Naive thymus-derived CD8-positive, alpha-beta T cell (primary cell): ENCODE measurements at places on chromosomes 6 and 20. TPM values are rescaled to one million over a fixed set of nuclear protein-coding genes. Genes with fewer than 3 reads are reported as not detected.

Gene SRF
- total RNA-seq, result 26.5 TPM

Gene RWDD1
- 39.0 TPM for total RNA-seq

Gene SLC17A2
- total RNA-seq, result not detected

Gene EPPIN
- not detected for total RNA-seq

Gene TCF15
- total RNA-seq, result not detected

Gene CST1
- not detected for total RNA-seq

Gene LRFN2
- not detected for total RNA-seq

Gene HLA-DOA
- total RNA-seq, result 50.7 TPM

Gene NR2E1
- not detected for total RNA-seq

Gene OPN5
- not detected for total RNA-seq

Gene THEMIS
- 128 TPM for total RNA-seq

Gene GFOD1
- 1.7 TPM for total RNA-seq

Gene WFDC2
- 0.73 TPM for total RNA-seq

Gene CCN6
- not detected for total RNA-seq

Gene GRM4
- not detected for total RNA-seq

GRCh38 chr20:44695674-44696300, 19.4 kb upstream of the CCN5 start:
- no peak for DNase-seq

DNA sequence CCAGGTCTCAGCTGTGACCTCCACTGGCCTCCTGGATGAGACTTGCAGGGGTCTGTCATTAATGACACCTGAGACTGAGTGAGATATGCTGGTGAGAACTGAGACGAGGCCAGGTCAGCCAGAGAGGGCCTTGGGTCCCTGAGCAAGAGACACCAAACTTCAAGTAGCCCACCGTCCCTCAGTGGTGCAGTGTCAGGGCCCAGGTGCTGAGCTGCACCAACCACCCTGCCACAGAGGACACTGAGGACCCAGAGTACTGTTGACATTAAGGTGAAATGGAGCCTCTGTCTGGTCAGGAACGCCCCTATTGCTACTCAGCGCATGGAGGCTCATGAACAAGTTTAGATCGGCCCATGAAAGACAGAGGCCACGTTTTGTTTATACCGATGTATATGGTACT, 64.1 kb upstream of the SCP2D1 start:
- no peak for DNase-seq

GRCh38 chr20:33299111-33299603, 16.1 kb downstream of the BPIFB1 start:
- peak; percentile 79 for DNase-seq

DNA sequence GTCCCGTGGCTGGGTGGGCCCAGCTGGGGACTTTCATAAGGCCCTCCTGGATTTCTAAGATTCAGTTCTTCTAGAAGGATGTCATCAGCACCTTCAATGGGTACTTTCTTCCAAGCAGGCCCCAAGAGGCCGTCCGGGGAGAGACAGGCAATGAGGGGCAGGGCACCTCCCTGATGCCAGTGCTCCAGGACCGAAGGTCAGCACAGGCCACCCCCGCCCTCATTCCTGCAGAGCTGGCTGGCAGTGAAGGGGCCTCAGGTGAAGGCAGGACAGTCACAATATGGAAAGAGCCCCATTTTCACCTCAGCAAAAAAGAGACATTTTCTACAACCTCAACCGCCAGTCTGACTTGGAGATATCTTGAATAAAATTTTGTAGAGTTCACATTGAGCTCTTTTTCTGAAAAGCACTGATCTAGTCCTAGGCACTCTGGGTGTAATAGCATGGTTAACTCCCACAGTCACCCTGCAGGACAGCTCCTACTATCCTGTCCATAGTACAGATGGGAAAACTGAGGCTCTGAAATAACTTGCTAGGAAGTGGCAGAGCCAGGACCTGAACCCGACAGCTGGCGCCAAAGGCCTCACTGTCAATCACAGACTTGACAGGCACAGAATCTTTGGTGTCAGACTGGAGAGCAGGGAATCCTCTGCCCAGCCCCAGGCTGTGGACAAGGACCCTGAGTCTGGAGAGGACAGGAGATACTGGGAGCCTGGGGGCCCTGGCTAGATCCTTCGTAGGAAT, 50.3 kb downstream of the RRBP1 start:
- no peak for DNase-seq

DNA sequence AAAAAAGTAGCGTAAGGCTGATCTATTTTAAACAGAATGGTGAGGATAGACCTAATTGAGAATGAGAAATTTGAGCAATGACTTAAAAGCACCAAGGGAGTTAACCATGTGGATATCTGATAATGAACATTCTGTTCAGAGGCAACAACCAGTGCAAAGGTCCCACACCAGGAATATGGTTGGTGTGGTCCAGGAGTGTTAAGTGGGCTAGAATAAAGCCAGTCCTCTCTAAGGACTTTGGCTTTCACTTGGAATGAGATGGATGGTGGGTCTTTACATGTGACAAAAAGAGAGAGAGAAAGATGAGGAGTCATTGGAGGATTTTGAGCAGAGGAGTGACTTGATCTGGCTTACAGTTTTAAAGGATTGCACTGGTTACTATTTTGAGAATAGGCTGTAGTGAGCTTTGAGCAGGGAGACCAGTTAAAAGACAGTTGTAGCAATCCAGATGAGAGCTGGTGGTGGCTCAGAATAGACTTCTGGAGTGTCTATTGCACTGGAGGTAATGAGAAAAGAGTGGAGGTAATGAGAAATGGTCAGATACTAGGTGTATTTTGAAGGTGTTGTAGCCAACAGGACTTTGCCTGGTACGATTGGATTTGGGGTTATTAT, 89.8 kb downstream of the SCAF8 start:
- DNase-seq, result no peak

DNA sequence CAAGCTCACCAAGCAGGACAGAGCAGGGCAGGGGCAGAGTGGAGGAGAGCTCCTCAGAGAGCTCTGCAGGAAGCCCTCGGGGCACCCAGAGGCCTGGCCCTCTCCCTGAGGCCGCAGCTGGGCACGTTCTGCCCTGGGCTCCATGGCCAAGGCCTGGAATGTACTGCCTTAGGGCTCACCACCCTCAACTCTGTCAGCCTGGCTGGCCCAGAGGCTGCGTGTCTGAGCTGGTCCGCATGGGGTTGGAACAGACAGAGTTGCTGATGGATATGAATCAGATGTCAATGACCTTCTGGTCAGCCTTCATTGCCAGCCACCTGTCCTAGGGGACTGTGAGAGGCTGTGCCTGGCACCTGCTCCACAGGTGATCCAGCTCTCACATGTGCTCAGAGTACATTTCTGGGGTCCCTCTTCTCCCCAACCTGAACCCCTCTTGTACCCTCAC, 33.2 kb upstream of the PCMTD2 start:
- no peak for DNase-seq

- DNase-seq, result peak; percentile 47
Observed at GRCh38 chr20:63635431-63636141, 8.7 kb upstream of the GMEB2 start.

DNA sequence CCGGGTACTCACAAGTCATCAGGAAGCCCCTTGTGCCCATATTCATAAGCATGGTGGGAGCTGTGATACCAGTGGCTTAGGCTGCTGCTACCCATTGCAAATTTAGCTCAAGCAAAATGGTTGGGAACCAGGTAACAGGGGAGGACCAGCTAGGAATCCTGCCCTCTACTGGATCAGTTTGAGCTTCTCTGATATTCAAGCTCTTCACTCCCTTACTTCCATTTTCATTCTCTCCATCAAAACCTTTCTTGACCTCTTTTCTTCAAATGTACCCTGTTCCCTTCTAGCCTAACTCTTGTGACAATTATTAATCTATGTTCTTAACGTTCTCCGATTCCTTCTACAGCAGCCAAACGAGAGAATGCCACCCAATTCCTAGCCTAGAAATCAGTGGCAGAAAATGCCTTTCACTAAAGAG, 9.7 kb downstream of the NOL7 start:
- DNase-seq, result peak; percentile 30

DNA sequence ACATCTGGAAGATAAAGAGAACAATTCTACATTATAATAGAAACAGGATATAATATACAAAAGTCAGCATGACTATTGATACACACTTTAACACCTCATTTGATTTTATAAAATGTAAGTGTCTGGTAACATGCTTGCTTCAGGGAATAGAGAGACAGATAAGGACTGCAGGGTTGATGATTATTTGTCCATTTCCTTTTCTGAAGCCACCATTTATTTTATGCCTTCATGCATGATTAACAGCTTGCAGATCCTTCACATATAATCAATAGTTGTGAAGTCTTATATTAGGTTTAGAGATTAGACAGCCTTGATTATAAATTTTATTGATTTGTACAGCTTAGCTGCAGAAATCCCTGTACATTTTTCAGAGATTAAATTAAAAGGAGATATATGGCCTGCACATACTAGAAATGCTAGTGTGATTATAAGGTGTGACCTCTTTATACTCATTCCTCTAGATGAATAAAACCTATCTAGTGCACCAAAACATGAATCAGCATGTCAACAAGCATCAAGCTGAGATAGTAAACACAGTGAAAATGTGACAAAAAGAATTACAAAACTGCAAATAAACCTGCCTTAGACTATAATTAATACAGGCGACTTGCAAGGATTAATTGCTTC, 198.8 kb upstream of the THEMIS start:
- no peak for DNase-seq

DNA sequence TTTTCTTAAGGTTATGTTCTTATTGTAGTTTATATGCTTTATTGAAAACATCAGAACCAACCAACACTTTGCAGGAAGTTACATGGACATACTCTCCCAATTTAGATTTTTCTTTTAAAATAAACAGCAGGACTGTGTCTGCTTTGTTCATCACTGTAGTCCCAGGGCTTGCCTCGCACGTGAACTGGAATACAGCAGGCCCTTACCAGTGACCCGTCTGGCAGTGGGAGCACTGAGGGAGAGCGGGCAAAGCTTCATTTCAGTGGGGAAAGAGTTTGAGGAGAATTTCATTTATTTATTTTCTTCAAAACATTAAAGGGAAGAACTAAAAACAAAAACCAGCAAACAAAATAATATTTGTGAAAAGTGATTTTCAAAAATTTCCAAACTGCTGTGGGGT, 230.8 kb downstream of the PAX1 start:
- no peak for DNase-seq

- DNase-seq, result no peak
Observed at GRCh38 chr6:170041526-170041925, 249.4 kb downstream of the DLL1 start.

- DNase-seq, result no peak
Observed at GRCh38 chr20:52536841-52537400, 345.3 kb upstream of the ZFP64 start.

DNA sequence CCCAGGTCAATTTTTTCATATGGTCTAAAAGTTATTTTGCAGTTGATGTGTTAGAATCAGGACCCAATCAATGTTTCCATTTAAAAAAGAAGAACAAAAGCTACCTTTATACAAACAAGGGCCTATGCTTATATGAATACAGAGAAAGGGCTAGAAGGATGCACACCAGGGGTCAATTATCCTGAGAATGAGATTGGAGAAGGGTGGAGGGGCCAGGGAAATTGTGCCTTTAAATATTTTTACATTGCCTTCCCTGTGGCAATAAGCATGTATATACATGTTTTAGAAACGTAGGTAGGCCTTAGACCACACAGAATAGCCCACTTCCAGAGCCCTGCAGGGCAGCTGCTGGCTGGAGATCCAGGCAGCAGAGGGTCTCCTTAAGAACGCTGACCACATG, 12.7 kb downstream of the EXOC2 start:
- no peak for DNase-seq

DNA sequence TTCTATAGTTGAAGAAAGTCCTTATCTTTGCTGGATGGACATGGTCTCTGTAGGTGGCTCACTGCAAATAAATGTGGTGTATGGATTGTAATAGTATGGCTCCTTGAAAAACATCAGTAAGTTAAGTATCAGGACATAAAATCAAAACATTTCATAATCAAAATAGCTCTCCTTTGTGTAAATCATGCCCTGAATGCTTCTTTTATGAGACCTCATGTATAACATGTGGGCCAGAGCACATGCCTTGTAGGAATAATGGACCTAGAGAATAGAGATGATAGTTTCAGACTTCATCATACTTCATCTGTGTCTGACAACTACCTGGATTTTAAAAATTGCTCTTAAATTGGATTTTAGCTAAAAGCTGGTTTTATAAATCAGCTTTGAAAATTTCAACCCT, 159.9 kb downstream of the ASCC3 start:
- no peak for DNase-seq

GRCh38 chr6:90537723-90538258, 49.1 kb downstream of the MAP3K7 start:
- no peak for DNase-seq

- DNase-seq, result no peak
Observed at GRCh38 chr6:163132050-163132750, 282.3 kb upstream of the QKI start.

DNA sequence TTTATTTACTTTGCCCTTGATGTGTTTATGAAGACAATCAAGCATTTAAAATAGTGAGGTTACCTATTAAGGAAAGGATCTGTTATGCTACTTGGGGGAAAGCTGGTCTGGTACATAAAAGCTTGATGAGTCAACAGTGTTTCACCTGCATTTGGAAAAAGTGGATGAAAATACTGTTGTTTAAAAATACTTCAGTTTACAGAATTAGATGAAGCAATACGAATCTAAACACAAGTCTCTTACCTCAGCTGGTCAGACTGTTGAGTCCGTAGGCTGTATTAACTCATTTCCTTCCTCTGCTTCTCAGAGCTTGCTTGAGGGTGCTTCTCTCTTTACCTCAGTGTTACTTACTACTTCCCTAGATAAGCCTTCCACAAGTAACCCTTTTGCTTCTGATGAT, 36.1 kb downstream of the NKX2-4 start:
- DNase-seq, result no peak

DNA sequence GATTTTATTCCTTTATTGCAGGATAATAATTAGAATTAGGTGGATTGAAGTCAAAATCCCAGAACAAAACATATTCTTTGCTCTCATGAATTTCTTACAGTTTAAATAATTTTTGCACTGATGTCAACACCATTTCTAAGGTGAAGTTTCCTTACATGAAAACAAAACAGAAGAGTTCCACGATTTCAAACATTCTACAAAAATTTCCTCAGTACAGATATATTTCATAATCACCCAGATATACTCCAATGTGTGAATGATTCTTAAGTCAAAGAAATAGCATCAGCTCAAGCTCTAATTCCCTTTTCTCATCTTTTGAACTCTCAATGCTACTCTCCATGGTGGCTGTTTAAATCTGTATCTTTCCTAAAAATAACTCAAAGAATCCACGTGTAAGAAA, 39.5 kb upstream of the THBS2 start:
- DNase-seq, result no peak

GRCh38 chr6:147204843-147205311, 660 bp downstream of the STXBP5 start:
- no peak for DNase-seq

DNA sequence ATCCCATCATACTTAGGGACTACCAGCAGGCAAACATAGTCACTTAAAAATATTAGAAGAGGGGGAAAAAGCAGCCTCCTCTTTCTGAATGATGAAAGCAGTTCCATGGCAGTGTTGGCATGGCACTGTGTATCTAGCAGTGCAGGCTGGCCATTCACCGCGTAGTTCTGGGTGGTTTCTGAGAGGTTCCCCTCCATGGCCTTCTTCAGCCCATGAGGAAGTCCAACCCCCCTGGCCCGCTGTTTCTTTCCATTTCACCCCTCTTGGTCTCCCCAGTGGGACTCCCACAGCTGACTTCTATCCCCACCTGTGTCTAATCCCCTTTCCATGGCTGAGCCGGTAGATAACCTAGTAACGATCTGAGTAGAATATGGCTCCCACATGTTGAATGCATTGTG, 17.0 kb downstream of the PPARD start:
- no peak for DNase-seq
